ENCODE measurements at places on chromosomes 4 and X.

GRCh38 chrX:131235768-131236545 is 53.1 kb downstream of the IGSF1 start:
- DNase-seq: no peak

DNA sequence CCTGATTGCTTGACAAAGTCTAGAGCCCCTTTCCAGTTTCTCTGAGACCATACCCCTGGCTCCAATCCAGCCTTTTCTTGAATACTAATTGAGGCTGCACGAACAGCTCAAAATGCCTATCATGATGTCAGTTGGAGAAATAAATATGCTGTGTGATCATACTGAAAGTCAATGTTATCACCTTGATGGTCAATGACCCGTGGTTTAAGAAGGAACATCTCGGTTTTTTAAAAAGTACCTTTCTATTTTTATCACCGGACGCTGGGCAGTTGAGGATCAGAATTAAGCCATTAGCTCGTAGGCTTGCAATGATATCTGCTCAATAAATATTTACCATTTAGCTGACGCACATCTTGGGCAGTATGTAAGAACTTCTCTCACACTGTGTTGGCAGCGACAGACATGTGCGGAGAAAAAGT is 852 bp upstream of the WDR44 start:
- peak; percentile 32 for DNase-seq

DNA sequence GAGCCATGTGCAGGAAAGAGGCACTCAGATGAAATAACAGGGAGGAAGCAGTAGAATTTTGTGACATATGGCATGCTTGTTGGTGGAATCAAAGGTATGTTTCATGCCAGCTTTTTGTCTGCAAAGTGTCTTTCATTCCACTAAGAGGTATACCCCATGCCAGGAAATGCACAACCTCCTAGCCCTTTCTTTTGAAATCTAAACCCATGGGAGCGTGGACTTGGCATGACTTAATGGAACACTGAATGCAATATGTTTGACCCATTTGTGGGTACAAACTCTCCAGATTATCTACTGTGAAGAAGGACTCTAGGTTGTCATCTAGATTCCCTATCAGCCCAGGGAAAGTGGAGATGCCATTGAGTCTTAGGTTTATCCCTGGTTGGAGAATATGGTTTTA is 338.3 kb upstream of the TEX13C start:
- DNase-seq: peak; percentile 82

DNA sequence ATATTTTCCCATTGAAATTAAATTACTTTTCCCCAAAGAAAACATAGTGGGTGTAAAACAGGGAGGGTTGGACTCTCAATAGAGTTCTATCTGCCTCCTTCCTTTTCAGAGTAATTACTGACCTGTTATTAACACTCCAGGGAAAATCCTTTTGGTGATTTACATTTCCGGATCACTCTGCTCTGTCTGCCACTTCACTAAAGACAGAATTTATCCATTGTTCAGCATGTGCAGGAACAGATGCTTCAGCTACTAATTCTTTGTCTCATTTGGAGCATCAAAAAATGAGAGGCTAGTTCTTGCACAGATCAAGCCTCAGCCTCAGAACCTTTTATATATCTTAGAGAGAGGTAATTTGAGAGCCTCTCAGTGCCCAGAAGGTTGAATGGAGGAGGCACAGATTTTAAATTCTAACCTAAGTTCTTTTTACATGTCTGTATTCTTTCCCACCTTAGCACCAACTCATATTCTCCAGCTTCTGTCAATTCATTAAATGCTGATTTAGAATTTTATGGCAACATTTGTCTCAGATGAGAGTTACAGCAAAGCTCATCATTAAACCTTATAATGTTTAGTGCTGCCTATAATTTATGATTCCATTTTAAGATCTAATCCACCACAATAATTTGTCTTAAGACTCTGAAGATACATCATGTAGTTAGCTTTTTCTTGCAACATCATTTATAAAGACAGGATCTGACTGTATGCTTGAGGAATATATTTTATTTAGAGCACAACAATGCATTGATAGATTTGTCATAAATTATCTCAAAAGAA is 1494.4 kb downstream of the STIM2 start:
- DNase-seq: no peak

- DNase-seq: no peak
These were observed 49.5 kb downstream of the COQ2 start for GRCh38 chr4:83234902-83235644.

GRCh38 chr4:57425610-57426009 is 315.4 kb upstream of the IGFBP7 start:
- DNase-seq: no peak

- DNase-seq: no peak
These were observed 25.8 kb downstream of the OTUD4 start for GRCh38 chr4:145154573-145154972.

GRCh38 chrX:20132666-20133065 is 9.0 kb downstream of the EIF1AX start:
- no peak for DNase-seq

- DNase-seq: peak; percentile 93
These were observed 220.4 kb downstream of the SPRY1 start for GRCh38 chr4:123616951-123617461.

GRCh38 chr4:38162240-38162784 is 202.1 kb downstream of the PTTG2 start:
- DNase-seq: no peak

- DNase-seq: no peak
These were observed 15.5 kb downstream of the CLDN22 start for GRCh38 chr4:183304538-183304937.

DNA sequence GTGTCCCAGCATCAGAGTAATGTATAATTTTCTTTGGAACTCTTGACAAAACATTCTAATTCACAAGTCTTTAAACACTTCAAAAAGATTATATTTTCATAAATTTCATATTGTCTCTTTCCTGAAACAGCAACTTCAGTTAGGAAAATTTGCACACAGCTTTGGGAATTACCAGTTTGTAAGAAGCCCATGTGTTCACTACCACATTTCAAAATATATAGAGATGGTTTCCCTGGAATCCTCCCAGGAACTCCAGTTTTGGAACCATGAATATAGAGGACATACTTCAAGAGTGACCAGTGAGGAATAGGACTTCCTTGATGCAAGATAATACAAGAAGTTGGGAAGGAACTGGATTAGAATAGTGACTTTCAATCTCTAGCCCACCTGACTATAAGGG is 28.7 kb upstream of the HPGDS start:
- DNase-seq: no peak

GRCh38 chrX:37906357-37906756 is 59.0 kb upstream of the DYNLT3 start:
- no peak for DNase-seq

GRCh38 chr4:173270312-173271027 is 63.7 kb downstream of the HMGB2 start:
- no peak for DNase-seq

GRCh38 chr4:26179316-26179760 is 141.5 kb upstream of the RBPJ start:
- no peak for DNase-seq

DNA sequence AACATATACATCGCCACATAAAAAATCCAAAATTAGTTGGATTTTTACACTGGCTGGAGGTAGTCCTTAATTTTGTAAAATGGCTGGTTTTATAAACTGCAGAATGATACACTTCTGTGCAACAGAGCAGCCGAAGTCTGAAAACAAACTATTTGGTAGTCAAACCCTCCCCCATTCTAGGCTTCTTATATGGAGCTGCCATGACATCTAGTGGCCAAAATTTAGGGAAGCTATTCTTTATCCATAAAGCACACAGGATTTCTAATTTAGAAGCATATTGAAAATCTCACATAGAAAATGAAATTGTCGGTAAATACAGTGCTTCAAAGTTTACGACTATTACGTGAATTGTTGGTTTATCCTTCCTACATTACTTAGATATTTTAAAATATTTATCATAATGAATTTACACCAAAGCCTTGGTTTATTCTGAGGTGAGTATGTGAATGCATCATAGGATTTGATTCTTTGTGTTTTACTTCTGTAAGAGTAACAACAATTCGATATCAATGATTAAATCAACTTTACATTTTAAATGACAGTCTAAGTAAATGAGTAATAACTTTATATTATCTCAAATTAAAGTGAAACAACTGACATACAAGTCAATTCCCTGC is 113.4 kb upstream of the FAM241A start:
- peak; percentile 16 for DNase-seq

- no peak for DNase-seq
These were observed 402 bp upstream of the UPRT start for GRCh38 chrX:75273483-75273882.

GRCh38 chr4:136009258-136009832 is 1522.9 kb downstream of the PCDH18 start:
- no peak for DNase-seq

- no peak for DNase-seq
These were observed 31.0 kb upstream of the ADRA2C start for GRCh38 chr4:3735196-3735595.

DNA sequence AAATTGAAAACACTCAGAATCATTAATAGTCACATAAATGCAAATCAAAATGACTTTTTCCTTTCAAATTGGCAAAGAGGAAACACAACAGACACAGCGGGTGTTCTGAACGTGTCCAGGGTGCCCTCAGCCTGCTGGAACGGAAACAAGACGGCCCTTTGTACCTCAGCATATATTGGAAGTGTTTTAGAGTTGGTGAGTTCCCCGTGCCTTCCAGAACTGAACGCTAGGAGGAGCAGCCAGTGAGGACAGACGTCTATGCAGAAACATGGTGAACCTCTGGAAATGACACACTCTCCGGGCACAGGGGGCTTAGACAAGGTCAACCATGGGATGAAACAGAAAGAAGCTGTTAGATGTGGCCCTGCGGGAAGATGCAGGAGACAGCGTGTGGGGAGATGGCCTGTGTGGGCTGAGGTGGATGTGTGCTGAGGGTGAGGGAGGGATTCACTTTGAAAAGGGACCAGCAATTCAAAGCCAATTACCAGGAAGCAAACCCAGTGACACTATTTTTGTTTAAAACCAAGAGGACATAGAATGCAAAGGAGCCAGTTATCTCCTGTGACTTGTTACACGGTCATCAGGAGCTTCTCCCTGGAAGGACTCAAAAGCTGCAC is 40.4 kb downstream of the RNF212 start:
- peak; percentile 36 for DNase-seq

DNA sequence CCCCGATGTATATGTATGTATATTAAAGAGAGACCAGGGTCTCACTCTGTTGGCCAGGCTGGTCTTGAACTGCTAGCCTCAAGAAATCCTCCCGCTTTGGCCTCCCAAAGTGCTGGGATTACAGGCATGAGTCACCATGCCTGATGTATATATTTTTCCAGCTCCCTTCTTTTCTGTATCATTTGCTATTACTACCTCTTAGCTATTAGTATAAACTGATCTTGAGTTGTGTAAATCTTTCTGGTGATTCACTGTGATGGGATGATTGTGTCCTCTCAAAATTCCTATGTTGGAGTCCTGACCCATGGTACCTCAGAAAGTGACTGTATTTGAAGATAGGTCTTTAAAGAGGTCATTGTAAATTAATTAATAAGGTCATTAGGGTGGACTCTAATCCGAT is 53.1 kb downstream of the HPRT1 start:
- no peak for DNase-seq

- no peak for DNase-seq
These were observed 278.3 kb downstream of the PCDH18 start for GRCh38 chr4:137253949-137254348.

GRCh38 chr4:7436256-7436655 is 1.5 kb upstream of the PSAPL1 start:
- no peak for DNase-seq

GRCh38 chr4:162865102-162865501 is 301.6 kb downstream of the NAF1 start:
- DNase-seq: no peak

DNA sequence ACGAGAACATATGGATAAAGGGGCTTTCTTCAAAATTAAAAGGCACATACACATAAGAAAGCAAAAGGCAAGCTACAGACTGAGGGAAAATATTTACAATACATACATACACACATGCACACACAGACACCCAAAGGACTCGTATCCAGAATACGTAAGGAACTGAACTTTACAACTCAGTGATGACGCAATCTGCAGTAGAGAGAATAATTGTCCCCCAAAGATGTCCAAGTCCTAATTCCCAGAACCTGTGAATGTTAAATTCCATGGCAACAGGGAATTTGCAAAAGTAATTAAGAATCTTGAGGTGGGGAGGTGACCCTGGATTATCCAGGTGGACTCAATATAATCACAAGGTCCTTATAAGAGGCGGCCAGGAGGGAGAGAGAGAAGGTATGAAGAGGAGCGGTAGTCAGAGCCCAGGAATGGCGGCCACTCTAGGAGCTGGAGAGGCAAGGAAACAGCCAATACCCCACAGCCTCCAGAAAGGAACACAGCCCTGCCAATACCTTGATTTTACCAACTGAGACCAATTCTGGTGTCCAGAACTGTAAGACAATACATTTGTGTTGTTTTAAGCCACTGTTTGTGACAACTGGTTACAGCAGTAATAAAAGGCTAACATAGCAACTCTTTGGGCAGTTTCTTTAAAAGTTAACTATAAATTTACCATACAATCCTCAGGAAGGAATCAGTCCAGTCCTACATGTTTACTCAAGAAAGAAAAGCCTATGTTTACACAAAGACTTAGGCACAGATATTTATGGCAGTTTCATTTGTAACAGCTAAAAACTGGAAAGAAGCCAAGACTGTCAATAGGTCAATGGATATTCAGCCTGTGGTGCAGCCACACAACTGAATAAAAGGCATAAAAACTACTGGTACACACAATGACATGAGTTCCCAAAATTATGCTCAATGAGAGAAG is 27.3 kb upstream of the STS start:
- DNase-seq: peak; percentile 42

DNA sequence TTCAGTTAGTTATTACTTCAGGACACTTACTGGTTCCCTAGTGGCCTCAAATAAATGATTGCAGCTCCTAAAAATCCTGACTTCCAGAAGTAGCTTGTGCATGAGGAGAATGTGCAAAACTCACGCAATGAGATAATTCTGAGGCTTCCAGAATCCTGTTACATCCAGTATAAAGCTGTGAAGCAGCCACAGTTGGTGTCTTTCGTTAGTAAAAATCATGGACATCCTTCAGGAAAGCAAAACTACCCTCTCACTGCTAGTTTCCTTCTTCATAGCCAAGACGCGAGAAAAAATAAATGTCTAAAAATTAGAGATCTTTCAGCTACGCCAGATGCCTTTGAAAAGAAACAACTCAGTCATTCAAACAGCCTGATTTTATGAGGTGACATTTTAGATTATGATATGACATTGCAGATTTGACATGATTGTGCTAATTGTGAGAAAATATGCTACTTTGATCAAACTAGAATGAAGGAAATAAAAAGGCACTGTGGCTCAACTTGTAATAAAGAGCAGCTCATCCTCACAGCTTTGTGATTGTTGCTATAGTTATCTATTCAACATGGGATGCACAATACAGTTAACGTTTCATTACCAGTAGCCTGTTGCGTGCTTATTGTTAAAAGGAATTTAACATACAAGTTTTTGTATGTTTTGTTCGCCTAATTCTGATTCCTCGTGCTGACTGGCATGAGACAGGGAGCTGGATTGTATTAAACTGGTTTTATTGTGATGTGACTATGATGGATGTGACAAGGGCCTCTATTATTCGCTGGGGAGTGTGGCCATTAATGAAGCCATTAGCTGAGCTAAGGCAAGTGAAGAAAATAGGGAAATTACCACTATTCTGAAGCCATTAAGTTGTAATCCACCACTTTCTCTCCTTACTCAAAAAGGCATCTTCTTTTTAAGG is 40.5 kb downstream of the AFF2 start:
- no peak for DNase-seq

- no peak for DNase-seq
These were observed 135.3 kb downstream of the SHROOM3 start for GRCh38 chr4:76570141-76570973.

Measured in NCI-H1092 treated with DMSO at 0.1 percent for 48 hours (cell line).